Endodermal cell (in vitro differentiated cells): ENCODE measurements at places on chromosomes 11 and 22.

GRCh38 chr11:65291613-65292012 lies 23.1 kb upstream of the CDC42EP2 start:
- DNase-seq = no peak

GRCh38 chr11:14539982-14540421 lies 19.8 kb upstream of the PSMA1 start:
- no peak for DNase-seq

DNA sequence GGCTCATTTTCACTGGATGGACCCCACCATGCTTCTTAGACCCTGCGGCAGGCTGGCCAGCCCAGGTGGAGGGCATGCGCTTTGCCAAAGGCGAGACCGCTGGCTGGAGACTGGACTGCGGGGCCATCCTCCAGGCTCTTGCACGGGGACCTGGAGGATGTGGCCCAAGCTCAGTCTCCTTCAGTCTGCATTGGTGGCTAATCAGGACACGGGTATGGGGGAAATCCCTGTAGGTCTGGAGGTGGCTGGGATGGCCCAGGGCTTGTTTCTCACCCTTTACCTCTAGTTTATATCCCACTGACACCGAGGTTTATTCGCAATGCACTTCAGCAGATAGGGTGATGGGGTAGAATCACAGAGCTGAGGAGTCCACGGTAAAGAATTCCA lies 45.0 kb downstream of the BCR start:
- DNase-seq = no peak

GRCh38 chr11:73074319-73074718 lies 67.8 kb downstream of the FCHSD2 start:
- DNase-seq = no peak

DNA sequence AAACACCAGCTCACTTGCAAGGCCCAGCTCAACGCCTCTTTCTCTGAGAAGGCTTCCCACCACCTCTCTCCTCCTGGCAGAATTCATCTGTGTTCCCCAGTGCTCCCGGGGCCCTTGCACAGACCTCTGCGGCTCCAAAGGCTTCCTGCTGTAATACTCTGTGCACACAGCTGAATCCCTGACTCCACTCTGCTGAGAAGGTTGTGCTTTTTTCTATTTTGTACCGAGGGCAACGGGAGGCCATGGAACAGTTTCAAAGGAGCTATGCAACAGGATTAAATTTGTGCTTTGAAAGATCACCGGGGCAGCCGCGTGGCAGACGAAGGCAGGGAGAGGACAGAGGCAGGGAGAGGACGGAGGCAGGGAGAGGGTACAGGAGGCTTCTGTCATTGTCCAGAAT lies 49.2 kb upstream of the SYT7 start:
- DNase-seq = no peak

DNA sequence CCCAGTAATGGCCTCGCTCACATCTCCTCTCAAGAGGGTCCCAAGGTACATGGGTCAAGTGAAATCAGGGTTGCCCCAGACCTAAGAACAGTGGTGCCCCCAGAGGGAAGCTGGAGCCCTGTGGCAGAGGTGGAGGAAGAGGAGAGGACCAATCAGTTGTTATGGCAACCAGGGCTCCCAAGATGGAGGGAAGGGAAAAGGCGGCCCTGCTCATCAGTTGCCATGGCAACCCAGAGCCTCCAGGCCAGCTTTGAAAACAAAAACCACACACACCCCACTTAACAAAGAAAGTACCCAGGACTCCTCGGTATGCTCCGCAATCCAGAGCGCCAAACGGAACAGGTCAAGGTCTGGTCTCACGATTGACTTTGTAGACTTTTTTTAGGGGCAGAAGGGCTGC lies 53.5 kb upstream of the SLC35C1 start:
- no peak for DNase-seq

DNA sequence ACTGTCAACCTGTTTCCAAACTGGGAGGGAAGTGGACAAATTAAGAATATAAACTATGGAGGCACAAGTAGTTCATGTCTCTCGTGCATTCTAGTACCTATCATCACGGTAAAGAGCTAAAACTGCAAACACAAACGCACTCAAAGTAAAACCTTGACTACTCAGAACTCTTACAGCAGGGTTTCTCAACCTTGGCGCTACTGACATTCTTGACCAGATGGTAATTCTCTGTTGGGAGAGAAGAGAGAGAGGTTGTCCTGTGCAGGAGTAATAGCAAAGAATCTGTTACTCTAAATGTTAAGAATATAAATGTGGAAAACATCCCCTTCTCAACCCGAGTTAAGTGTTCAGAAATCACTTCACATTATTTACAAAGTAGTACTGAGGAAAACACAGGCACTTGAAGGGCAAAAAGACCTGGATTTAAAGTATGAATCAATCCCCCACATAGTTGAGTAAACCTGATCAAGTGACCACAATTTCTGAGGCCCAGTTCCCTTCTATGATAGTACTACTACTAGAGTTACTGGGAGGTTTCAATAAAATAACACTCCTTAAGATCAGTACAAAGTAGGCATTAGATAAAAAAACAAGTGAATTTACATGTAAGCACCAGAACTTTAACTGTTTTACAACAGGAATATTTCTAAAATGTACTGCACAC lies 73.1 kb upstream of the ARHGAP32 start:
- no peak for DNase-seq

DNA sequence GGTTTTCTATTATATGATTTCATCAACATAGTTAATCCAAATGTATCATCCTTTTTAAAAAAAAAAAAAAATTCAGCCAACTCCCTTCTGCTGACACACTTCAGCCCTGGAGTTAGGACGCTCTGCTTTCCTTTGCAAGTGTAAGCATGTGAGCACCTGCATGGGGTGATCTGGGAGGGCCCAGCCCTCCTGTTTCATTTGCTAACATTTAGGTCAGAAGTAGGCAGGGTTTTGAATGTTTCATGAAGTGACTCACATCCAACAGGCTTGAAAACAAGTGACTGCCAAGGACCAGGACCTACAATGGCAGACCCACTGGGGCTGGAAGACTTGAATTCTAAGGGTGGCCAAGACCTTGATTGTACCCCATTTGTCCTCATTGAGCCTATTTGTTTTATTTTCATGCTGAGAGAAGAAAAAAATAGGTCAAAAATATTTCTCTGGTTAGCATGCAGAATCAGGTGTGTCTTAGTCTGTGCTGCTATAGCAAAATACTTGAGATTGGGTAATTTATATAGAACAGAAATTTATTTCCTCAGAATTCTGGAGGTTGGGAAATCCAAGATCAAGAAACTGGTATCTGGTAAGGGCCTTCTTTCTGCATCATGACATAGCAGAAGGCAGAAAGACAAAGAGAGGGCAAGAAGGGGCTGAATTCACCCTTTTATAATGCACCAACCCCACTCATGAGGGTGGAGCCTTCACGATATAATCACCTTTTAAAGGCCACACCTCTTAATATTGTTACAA lies 137.6 kb downstream of the CD44 start:
- peak; percentile 51 for DNase-seq

DNA sequence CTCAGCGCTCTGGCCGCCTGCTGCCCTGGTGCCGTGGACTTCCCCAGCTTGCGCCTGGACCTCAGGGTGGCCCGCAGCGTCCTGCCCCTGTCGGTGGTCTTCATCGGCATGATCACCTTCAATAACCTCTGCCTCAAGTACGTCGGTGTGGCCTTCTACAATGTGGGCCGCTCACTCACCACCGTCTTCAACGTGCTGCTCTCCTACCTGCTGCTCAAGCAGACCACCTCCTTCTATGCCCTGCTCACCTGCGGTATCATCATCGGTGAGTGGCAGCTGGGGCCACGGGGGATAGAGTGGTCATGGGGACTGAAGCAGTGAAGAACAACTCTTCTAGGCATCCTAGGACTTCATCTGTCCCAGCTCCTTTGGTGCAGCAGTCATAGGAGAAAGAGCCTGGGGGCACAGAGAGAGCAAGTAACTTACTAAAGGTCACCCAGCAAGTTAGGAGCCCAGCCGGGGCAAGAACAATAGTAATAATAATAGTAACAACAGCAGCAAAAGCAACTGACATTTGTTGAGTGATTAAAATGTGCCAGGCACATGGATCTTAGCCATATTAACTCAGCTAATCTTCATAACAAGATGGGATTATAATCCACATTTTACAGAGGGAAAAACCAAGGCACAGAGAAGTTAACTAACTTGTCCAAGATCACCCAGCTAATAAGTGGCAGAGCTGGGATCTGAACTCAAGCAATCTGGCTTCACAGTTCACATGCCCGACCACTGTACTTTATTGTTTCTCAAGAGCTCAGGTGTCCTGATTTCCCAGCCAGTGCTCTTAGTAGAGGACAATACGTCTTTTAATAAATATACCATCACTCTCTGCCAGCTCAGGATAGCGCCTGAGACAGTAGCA lies 1.4 kb downstream of the SLC35C1 start:
- DNase-seq = no peak

DNA sequence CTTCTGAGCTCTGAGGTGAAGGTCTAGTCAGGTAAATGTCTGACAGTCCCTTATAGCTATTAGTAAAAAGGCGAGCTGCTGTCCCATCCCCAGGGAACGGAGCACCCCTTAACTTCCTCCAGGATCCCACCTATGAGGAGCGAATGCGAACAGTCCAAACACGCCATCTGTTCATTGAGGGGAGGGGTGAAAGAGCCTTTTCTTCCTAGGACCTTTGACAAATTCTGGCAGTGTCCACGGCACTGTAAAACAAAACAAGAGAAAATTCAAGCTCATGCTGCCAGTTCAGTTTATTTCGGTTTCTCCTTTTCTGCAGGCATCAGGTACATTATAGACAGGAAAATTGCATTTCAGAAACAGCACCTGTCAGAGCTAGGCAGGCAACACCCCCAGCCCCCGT lies 253.8 kb upstream of the CADM1 start:
- DNase-seq = no peak

DNA sequence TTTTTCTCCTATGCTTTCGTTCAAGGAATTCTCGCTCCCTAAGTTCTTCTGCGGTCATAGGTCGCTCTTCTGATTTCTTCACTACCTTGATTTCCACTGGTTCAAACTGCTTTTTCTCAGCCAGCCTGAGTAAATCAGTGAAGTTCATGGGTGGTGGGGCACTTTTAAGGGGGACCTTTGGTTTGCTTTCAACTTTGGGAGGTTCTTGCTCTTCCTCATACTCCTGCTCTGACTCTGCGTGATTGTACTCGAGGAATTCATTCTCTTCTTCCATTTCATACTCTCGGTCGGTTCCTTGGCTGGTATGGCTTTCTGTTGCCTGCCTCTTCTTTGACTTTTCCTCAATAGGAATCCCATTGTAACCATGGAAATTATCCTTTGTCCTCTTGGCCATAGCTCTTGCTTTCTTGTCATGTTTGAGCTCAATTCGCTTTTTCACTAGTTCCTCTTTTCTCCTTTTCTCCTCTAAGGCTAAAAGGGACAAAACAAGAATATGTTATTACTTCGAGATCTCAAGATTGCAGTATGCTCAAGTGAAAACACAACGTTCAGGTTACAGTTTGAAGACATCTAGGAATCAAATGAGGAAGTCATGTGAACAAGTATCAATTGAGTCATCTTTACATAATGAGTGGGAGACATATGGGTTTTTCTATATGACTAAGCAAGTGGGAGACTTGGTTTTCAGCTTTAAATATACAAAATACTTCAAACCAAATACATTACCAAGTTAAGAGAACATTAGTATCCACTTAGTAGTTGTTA lies 16.2 kb downstream of the MISFA start:
- DNase-seq = no peak

- no peak for DNase-seq
Measured at GRCh38 chr11:66607126-66607834, 9.2 kb upstream of the RBM14 start.

- DNase-seq = peak; percentile 29
Measured at GRCh38 chr11:76824980-76825725, 35.6 kb upstream of the ACER3 start.

- DNase-seq = peak; percentile 79
Measured at GRCh38 chr11:114348200-114349191, 51.8 kb downstream of the C11orf71 start.

DNA sequence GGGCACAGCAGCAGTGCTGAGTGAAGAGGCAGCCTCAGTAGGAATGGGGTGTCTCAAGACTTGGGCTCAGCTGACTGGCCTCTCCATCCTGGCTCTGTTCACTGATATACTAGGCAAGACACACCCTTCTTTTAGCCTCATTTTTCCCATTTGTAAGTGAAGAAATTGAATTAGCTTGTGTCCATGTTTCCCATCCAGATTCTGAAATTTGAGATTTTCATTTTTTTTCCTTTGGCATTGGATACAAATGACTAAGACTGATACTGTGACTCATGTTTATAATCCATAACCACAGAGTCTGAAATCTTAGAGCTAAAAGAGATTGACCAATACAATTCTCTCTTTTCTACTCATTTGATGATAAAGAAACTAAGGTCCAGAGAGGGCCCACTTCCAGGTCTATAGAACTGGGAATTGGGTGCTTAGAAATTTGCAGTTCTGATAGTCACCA lies 110.9 kb downstream of the KCNC1 start:
- no peak for DNase-seq

GRCh38 chr11:130462101-130462885 lies 13.8 kb downstream of the ADAMTS15 start:
- no peak for DNase-seq

GRCh38 chr11:128222245-128222884 lies 365.0 kb downstream of the ETS1 start:
- peak; percentile 62 for DNase-seq

- no peak for DNase-seq
Measured at GRCh38 chr11:131295986-131296385, 74.4 kb upstream of the NTM start.
